Hematopoietic multipotent progenitor cell treated with erythropoietin and hydrocortisone succinate and interleukin-3 and kit ligand, for 6 days (in vitro differentiated cells): ENCODE measurements at places on chromosomes 11 and 22.

DNA sequence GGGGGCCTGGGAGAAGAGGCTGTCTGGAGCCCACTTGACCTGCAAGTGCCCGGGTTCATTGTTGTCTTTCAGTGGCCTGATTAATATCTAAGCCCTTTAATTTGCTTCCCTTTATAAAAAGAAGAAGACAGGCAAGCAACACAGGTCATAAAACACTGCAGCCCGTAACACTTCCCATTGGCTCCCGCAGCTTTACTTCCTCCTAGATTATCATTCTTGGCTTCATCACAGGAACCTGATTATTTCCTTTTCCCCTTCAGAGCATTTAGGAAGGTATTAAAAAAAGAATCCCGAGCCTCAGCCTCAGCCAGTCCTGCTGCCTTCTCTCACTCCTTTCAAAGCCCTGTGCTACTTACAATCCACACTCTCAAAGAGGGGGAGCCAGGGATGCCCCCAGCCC lies 183.2 kb downstream of the GRIK4 start:
- DNase-seq = peak; percentile 5

GRCh38 chr11:91921974-91922373 lies 302.6 kb upstream of the FAT3 start:
- DNase-seq = no peak

- DNase-seq = no peak
Measured at GRCh38 chr11:82356316-82356715, 377.3 kb downstream of the FAM181B start.

DNA sequence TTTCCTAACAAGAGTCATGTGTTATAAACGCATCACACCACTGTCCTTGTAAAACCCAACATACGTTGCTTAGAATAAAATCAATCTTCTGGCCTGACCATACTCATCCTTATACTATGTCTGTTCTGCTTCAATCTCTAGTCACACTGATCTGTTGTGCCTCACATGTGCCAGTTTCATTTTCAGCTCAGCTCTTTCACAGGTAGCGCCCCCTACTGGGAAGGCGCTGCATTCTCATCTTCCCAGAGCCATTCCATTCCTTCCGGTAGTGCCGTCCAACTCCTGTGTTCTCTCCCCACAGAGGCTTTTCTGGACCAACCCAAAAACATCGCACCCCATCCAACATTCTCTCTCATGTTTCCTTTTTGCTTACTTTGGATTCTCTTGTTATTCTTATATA lies 22.2 kb downstream of the CASP5 start:
- peak; percentile 28 for DNase-seq

- peak; percentile 74 for DNase-seq
Measured at GRCh38 chr11:102306817-102307726, 10.2 kb upstream of the BIRC3 start.

GRCh38 chr11:117723277-117724024 lies 73.6 kb downstream of the DSCAML1 start:
- DNase-seq = no peak

DNA sequence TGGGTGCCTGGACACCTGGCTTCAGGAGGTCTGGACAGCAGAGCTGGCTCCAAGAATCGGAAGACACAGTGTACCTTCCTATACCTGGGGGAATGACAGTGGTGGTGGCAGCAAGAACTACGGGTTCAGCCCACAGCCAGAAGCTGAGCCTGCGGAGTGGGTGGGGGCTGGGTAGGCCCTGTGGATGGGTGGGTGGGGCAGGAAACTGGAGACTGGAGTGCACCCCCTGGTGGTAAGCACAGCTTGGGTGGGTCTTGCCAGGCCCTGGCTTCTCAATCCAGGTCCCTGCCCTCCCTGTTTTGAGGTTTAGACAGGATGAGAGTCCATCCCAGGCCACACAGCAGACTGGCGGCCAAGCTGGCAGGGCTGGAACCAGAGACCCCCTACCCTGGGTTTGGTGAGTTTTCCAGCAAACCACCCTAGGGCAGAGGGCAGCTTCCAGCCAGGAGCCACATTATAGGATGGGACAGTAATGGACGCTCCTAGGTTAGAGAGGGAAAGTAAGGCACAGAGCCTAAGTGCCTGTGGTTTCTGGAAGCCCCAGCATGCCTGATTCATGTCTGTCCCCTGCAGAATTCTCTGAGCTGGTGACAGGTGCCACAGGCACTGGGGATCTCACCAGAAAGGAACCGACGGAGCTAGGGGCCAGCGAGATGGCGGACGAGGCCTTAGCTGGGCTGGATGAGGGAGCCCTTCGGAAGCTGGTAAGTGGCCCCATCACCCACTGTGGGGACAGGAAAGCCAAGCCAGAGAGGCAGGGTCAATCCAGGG lies 1.7 kb downstream of the SMTN start:
- peak; percentile 87 for DNase-seq

DNA sequence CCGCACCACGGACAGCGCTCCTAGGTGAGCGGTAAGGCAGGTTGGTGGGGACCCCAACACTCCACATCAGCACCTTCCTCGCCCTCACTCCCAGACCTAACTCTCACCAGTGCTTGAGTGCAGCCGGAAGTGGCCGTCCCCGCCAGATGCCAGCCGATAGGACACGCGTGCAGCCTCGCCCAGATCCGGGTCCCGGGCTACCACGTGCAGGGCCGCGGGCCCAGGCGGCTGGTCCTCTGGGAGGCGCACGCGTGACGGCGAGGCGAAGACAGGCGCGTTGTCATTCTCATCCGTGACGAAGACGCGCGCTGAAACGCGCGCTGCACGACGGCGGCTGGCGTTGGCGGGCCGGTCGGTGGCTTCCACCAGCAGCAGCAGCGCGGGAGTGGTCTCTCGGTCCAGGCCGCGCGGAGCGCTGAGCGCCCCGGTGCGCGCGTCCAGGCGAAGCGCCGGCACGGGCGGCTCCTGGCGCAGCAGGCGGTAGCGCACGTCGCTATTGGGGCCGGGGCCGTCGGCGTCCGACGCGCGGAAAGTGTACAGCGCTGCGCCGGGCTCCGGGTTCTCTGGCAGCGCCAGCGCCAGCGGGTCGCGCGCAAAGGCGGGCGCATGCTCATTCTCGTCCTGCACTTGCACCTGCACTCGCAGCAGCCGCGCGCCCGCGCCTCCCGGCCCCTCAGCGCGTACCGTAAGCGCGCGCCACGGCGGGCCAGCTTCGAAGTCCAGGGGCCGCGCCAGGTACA lies 10.8 kb upstream of the TPP1 start:
- no peak for DNase-seq

GRCh38 chr11:61718046-61718531 lies 34.3 kb upstream of the MYRF start:
- no peak for DNase-seq

DNA sequence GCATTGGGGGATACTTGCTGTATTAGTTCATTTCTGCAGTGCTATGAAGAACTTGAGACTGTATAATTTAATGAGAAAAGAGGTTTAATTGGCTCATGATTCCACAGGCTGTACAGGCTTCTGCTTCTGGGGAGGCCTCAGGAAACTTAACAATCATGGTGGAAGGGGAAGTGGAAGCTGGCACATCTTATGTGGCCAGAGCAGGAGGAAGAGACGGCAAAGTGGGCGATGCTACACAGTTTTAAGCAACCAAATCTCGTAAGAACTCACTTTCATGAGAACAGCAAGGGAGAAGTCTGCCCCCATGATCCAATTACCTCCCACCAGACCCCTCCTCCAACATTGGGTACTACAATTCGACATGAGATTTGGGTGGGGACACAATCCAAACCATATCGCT lies 55.1 kb downstream of the TMPRSS5 start:
- DNase-seq = no peak

DNA sequence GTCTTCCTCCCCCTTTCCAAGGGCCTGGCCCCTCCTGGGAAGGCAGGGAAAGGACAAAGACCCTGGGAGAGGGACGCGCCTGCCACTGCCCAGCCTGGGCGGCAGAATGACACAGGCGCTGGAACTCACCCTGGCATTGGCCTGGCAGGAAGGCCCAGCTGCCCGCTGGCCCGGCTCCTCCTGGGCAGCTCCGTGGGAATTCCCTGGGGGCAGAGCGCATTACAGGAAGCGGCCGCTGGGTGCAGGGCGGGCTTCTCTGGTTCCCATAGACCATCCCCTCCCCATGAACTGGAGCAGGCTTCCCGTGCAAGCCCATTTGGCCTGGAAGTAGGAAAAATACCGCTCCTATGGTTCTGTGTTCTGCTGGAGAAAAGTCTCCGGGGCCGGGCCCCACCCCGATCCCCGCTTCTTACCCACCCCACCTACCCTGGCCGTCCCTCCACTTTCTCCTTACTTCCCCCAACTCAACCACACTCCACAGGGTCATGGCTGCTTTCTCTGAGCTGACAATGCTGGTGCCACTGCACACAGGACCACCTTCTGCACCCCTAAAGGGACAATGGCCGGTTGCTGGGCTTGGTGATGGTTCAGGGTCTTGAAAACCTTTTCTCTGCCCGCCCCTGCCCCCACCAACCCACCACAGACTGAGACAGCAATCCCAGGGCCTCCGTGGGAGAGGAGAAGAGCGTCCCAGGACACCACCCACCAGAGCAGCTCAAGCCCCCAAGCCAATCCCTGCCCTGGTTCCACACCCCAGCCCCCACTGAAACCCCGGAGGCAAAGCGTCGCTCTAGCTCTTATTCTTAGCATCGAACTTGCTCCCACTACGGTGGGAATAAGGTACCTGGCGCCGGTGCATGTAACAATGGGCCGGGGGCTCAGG lies 58.9 kb downstream of the LINC01488 start:
- DNase-seq = no peak

GRCh38 chr22:49642331-49642730 lies 185.3 kb downstream of the BRD1 start:
- no peak for DNase-seq
